ENCODE measurements at places on chromosomes 11 and 22. TPM values are rescaled to one million over a fixed set of nuclear protein-coding genes. Genes with fewer than 3 reads are reported as not detected.
A peak's percentile ranks its signal among the peaks of the same experiment; 100 is the strongest.

DNA sequence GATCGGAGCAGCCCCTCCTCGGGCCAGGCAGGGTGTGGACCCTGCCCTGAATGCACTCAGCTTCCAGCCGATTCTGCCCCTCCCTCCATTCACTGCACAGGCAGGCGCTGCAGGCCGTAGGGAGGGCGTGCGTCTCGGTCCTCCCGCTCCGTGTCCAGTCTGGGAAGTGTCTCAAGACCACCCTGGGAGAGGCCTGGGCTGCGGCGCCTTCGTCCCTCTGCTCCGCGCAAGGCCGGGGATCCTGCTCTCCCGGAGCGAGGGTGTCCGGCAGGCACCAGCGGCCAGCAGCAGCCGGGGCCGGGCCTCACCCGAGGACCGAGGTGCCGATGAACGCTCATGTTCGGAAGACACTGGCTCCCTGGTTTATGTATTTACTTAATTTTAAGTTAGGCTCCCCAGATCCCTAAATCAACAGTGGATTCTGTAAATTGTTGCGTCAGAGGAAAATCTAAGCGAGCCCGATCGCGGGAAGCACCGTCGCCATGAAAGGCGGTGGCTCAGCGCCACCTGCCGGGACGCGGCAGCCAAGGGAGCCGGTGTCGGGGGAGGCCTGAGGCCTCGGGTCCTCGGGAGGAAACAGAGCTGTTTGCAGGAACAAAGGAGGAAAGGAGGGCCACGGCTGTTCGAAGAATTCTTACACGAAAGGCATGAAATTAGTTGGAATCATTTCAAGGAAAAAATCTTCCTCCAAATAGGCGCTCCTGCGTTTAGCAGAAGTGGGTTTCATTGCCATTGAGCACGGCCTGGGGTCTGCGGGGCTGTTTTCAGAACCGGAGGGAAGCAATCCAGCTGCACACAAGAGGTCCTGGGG, 195.3 kb downstream of the BRD1 start:
- DNase-seq = peak; percentile 73

Gene ACTN3
- polyA plus RNA-seq = 0.56 TPM

- DNase-seq = no peak
These were observed 75.0 kb downstream of the CACNA1I start for GRCh38 chr22:39645532-39645931.

DNA sequence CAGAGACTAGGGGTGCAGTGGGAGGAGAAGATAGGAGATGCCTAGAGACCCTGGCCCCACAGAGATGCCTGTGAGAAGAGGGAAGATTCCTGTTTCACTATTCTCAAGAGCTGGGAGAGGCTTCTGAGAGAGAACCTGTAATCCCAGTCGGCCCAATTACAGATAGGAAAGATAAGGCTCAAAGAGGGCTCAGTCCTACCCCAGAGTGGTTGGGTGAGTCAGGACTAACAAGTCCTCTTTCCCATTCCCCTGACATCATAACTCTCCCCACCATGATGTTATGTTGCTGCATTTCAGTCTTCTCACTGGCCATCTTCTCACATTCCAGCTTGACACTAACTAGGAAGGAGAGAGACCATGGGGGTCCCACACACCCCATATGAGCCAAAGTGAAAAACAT, 17.9 kb downstream of the ARHGEF12 start:
- no peak for DNase-seq

GRCh38 chr11:12808519-12808918, 134.3 kb downstream of the TEAD1 start:
- no peak for DNase-seq

Gene SCUBE2
- polyA plus RNA-seq = 6.3 TPM

DNA sequence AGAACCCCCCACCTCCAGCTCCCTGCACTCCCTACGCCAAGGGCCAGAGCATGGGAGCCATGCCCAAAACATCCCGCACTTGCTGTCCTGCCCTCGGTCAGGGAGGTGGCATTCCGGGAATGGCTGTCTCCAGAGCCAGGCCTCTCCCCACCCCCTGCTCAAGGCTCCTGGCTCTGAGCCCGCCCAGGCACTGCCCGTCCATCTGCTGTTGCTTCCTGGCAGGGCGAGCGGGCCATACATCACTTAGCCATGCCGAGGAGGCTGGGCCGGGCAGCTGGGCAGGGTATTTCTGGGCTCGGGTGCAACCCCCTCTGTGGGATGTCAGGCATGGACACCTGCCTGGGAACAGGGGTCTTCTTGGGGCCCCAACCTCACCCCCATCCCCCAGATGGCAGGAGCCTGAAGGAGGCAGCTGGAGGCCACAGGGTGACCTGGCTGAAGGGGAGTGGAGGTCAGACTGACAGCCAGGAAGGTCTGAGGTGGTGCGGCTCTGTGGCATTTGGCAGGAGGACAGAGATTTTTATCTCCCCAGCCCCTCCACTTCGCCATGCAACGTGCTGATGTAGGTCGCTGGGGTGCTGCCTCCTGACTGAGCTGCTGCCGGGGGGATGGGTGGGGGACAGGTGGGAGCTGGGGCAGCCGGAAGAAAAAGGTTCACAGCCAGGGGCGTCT, 8.7 kb upstream of the CABP7 start:
- no peak for DNase-seq
